ENCODE measurements at places on chromosomes 3 and 15.

DNA sequence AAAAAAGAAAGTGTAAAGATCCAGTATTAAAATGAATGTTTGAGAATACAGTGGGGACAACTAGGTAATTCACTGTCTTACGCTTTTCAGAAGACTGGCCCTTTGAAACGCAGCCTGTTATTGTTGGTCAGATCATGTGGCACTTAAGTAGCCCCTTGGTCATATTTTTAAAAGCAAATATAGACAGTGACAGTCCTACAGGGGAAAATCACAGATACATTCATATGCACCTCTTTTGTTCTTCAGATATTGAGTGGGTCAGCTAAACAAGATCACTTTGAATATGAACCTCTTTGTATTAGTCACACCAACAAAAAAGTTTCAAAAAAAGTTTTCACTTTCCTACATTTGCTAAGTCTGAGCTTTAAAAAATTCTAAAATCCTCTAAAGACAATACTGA, 36.0 kb downstream of the TIGIT start:
- DNase-seq: no peak

DNA sequence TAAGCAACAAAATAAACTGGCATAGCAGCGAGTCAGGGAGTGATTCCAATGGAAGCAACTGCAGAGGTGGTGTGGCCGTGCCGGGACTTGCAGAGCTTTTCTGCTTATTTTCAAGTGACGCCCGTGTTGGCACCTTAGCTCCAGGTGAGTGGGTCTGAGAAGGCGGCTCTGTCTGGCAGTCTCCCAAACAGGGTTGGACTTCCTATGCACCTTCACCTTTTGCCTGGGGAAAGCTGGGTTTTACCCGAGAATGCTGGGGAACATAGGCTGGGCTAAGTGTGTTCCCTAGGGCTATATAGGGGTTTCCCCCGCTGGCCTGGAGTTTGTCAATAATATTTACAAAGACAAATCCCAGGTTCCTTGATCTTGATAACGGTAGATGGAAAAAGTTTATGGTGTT, 179.9 kb upstream of the TBL1XR1 start:
- no peak for DNase-seq

DNA sequence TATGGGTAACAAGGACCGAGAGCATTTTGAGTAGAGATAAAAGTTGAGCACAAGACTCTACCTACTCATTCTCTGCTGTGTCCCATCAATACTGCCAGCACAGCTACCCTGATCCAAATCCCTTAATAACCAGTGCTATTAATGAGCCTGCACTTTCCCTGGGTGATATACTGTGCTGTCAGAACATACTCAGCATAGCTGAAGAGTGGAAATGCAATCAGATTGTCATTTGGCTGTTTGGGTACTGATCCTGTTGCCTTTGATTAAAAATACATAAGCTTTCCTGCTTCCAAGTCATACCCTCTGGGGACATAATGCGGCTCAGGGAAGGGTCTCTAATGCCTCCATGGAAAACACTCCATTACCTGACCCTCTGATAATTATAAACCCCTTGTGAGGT, 917.5 kb downstream of the SQOR start:
- DNase-seq: no peak

- DNase-seq: no peak
Observed at GRCh38 chr3:111856501-111856900, 2.6 kb upstream of the PHLDB2 start.

GRCh38 chr3:193483988-193484539, 70.6 kb downstream of the ATP13A4 start:
- no peak for DNase-seq
